ENCODE measurements at places on chromosomes 16 and 17.

- no peak for DNase-seq
Measured at GRCh38 chr16:1175566-1176279, 22.8 kb downstream of the CACNA1H start.

DNA sequence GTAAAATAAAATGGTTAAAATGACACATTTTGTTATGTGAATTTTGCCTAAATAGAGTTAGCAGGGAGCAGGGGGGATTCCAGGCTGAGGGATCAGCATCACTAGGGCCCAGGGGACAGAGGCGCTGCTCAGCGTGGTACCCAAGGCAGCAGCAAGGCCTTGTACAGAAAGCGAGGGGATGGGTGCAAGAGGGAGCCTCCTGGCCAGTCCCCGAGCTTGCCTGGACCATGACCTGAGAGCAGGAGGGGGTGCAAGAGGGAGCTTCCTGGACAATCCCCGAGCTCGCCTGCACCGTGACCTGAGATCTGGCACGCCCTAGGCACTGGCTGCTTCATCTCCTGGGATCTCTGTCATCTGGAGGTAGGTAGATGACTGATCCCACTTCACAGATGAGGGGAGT is 17.3 kb upstream of the JPH3 start:
- no peak for DNase-seq

DNA sequence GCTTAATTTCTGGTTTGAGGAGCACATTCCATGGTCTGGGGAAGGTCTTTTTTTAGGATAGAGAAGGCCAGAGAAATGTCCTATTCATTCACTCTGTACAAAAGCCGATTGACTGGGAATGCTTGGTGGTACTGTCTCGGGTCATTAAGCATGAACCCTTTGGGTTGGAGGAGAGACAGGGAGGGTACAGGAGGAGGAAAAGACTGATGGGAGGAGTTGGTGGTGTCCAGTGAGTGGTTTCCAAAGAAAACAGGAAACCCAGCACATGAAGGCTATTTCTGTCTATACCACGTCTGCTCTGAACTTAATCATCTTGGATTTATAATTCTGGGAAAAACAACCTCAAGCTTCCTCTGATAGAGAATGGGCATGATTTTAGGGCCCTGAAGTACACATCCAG is 111.9 kb downstream of the XYLT1 start:
- no peak for DNase-seq

DNA sequence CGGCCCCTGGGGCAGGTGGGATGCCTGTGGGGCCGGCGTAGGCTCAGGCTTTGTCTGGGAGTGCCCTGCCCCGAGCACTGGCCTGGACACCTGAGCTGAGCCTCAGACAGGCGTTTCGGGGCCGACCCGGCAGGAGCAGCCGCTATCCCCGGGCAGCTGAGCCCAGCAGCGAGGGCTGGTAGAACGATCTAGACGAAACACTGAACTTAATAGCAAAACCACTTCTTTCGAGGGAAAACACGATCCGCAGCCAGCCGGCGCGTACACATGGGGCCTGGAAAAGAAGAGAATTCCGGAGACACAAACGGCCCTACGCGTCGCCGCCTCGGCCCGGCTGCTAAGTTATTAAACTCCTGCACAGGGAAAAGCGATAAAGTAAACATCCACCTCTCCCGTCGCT is 22.0 kb upstream of the SSTR5 start:
- DNase-seq: no peak

DNA sequence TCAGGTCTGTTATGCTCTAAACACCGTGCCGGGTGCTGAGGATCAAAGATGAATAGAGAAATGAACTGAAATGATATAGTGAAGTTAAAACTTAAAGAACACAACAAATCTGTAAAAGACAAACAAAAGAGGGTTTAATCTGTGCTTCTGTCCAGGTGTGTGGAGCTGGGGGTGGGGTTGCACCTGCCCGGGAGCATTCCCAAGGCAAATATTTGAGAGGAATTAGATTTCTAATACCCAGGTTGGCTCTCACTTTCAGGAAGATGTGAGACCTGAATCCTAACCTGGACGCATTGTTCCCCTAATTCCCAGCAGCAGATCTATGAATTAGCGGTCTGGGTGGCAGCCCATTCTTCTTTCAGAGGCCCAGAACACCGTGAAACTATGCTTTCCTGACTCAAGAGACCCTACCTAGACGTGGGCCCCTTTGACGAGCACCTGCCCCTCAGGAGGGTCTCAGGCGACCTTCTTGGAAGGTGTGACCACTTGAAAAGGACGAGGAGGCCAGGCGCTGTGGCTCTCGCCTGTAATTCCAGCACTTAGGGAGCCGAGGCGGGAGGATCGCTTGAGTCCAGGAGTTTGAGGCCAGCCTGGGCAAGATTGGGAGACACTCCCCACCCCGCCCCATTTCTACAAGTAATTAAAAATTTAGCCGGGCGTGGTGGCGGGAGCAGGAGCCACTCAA is 677 bp upstream of the RANGRF start:
- DNase-seq: no peak

DNA sequence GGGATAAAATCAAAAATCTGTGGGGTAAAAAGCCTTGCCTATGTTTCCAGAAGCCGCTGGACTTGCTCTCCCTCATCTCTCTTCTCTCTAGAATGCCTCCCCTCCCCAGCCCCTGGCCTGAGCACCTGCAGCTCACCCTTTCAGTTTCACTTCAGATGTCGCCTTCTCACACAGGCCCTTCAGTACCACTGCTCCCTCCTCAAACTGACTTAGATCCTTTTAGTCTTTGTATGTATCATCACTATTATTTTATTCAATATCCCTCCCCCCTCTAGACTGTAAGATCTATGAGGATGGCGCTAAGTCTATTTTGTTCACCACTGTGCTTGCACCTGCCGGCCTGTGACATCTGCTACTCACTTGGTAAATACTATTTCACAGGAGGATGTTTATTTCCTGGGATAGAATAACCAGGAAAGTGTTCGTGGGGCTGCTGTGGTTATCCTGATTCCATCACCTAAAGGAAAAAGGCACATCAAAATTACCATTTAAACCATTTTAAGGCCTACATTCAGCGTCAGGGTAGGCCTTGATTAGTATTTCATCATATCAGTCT is 122.3 kb downstream of the MRTFB start:
- DNase-seq: peak; percentile 82

- no peak for DNase-seq
Measured at GRCh38 chr16:25110387-25110947, 1.1 kb upstream of the LCMT1 start.

- DNase-seq: no peak
Measured at GRCh38 chr16:67249178-67250044, 632 bp downstream of the SLC9A5 start.

- DNase-seq: no peak
Measured at GRCh38 chr17:10313037-10313672, 59.7 kb downstream of the MYH13 start.

DNA sequence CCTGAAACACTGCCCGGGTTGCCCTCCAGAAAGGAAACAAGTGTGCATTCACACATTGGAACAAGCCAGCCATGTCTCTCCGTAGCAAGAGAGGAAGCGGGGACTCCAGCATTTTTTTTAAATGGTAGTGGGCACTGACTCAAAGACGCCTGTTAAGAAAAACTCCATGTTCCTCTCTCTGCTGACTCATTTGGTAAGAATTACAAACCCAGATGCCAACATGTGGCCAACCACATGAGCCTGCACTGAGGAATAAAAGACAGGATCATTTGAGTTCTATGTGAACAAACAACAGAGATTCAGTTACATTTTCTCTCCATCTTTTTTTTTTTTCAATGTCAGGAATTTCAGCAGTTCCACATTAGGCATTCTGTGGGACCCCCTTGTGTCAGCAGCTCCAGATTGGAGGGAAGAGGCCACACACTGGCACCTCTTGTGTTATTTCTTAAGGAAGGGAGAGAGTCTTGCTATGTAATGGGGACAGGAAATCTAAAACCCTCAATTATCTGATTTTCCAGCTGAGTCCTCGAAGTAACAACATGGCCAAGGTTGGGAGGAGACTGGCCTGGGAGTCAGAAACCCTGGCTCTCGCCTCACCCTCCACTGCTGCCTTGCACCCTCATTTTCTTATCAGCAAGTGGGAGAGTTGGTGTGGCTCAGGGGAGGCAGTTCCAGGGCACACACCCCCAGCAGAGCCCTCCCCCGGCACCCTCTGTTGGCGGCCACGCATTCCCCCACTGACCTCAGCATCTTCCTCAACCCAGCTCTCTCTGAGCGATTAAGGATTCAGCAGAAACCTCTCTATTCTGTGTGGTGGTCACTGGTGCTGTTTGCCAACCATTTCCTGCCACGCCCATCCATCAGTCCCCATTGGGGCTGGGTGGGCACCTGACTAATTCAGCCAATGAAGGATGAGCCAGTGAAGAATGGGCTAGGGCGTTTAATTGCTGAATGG is 173.0 kb downstream of the FOXL1 start:
- no peak for DNase-seq

- DNase-seq: peak; percentile 13
Measured at GRCh38 chr17:64413513-64413912, 22.9 kb upstream of the PECAM1 start.

DNA sequence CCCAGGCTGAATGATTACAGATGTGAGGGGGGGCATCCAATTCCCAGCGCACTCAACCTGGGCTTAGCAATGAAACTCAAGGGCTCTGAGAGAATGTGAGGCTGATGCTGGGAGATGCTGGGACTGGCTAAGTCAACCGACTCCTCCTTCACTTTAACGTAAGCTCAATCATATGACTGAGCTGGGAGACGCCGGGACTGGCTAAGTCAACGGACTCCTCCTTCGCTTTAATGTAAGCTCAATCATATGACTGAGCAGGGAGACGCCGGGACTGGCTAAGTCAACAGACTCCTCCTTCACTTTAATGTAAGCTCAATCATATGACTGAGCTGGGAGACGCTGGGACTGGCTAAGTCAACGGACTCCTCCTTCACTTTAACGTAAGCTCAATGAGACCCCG is 179.4 kb downstream of the VPS53 start:
- DNase-seq: no peak

GRCh38 chr17:17455173-17455572 is 21.6 kb upstream of the MED9 start:
- no peak for DNase-seq

DNA sequence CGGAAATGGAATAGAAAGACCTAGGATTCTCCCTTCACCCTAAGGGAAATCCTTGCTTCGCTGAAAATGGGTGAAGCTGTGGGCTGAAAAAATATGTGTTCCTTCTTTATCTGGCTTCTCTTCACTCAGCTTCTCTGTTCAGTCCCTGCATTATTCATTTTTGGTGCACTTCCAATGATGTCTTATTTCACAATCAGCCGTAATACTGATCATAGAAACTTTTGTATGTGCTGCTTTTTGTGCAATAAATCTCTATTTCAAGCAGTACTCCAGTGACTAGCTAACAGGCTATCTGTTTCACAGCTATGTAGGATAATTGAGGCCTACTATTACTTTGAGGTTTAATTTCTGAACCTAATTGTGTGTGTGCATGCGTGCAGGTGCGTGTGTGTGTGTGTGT is 144.6 kb downstream of the FOXL1 start:
- DNase-seq: no peak

- DNase-seq: no peak
Measured at GRCh38 chr17:5024604-5025003, 10.6 kb downstream of the SLC52A1 start.

DNA sequence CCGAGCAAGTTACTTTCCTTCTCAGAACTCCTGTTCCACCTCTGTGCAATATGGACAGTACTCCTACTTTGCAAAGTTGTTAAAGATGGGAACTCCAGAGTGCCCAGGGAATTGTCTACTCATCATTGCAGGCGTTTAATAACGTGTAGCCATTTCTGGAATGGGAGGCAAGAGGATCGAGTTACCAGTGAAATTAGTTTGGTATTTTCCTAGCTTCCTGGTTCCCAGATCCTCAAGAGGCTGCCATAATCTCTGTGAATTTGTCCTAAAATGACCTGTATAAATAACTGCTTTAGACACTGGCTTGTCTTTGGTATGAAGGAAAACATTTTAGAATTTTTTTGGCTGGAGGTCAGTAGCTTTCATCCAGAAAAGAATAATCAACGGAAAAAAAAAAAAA is 27.7 kb downstream of the WWOX start:
- DNase-seq: no peak

DNA sequence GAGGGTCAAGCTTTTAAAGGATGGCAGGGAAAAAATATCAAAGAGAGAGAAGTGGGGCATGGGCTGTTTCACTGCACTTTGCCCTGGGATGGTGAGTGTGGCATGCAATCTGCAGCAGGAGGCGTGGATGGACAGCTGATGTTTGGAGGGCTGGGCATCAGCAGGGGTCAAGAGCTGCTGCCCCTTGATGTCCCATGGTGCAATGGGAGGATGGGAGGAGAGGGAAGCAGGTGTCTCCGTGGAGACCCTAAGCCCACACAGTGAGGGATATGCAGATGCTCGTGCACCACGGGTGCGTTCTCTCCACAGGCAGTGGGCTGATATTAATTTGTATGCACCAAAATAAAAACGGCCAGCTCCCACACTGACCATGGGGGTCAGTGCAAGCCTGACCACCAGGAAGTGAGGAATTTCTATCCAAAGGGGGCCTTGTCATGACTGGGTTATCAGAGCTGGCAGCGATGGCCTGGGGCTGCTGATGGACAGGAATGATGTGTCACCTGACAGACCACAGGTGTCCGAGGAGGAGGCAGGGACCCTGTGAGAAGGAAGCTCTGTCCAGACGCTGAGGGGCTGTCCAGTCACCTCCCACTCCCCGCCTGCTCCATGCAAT is 183.6 kb downstream of the IRF8 start:
- no peak for DNase-seq

DNA sequence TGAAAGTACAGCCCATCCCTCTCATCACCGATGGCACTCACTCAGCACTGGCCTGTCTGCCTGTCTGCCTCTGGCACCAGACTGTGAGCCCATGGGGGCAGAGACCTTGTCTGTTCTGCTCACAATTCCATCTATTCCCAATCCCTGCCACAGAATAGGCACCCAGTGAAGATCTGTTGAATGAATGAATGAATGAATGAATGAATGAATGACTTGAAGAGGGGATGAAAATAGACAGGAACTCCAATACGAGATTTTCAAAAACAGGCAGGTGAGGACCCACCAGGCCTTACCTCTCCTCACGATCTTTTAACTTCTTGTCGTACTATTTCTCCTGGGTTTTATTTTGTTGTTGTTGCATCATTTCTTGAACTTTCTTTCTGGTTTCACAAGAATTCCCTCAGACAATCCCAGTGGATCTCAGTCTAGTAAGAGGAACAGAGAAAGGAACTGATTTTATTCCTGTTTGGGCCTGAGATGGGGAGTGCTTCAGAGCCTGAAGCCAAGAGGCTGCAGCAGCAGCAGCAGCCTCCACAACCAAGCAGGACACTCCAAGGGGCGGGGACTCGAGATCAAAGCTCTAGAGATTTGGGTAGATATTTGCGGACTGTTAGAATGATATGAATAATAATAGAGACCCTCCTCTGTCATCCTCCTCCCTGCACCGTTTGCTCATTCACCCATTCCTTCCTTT is 17.7 kb downstream of the KRT9 start:
- DNase-seq: no peak

GRCh38 chr17:75591722-75592302 is 4.2 kb downstream of the MYO15B start:
- DNase-seq: no peak

DNA sequence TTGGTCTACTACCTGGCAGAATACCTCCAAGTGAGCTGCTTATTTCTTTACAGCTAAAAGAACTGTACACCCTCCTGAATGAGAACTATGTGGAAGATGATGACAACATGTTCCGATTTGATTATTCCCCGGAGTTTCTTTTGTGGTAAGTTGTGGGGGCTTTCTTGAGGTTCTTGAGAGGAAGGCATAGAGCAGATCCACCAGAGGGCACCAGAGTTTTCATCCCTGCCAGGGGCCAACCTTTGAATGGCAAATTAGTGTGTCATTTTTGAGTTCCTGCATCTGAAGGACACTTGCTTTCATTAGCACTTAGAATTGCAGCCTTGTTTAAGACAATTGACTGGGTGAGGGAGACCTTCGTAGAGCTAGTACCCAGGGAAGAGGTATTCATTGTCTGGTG is 35.0 kb downstream of the NMT1 start:
- no peak for DNase-seq
